ENCODE measurements at places on chromosomes 3 and 15.

DNA sequence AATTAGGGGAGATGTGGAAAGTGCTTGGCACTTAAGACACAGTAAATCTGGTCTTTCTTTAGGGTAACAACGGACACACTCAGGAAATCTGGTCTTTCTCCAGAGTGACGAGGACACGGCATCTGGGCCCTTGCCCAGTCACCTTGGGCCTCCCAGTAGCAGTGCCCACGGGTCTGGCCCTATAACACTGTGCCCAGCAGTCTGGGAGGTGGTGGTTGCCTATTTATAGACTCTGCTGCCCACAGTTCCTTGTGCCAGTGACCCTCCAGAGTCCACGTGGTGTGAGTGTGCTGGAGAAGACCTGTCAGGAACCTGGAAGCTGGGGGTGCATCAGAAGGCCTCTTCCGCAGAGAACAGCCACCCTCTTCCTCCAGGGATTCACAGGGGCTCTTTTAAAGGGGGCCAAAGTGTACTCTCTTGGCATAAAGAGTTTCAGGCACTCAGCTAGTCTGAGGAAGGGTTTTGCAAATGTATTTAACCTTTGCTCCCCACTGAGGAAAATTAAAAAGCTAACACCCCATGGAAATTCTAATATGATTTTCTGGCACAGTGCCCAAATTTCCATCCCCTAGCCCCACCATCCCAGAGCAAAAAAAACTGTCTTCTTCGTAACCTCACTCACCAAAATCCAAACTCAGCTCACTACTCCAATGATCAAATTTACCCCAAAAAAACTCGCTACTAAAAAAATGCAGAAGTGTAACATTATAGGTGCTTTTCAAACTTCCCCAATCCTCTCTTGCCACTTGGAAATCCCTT lies 15.4 kb downstream of the WNT5A start:
- DNase-seq, result no peak

DNA sequence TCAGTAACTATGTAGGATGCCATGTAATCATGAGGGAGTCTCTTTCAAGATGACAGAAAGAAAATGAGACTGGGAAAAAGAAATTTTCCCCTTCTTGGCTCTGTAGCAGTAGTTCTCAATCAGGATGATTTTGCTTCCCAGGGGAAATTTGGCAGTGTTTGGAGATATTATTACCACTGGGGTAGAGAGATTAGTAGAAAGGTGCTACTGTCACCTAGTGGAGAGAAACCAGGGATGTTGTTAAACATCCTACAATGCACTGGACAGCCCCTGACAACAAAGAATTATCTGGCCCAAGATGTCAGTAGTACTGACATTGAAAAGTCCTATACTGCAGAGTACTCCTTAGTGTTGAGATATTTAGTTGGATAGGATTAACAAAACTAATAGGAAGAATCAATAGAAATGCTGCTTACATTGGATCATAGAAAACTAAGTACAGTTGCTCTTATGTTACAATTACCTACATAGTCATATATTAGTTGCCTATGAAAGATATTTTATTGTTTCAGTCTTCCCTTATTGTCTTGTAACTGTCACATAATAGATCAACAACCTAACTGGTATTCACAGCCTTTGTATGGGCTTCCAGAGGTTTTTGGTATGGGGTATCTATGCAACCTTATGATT lies 433.3 kb downstream of the RAP2B start:
- DNase-seq, result peak; percentile 29

DNA sequence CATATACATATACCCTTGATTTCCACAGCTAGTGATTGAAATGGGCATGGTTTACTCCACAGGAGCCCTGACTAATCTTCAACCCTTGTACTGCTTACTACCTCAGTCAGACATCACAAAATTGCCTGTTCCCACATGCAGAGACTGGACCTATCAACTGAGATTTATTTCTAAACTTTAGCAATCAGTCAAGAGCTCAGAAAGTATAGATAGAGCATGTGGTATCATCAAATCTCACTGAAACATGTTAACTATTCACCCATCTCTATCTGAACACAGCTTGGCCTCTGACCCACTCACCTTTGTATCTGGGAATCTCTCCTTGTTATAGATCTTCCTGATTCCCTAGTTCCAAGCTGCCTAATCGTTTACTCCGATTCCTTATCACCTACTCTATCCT lies 14.6 kb downstream of the ADAM10 start:
- DNase-seq, result no peak

GRCh38 chr15:56102441-56102840 lies 109.0 kb upstream of the NEDD4 start:
- no peak for DNase-seq

DNA sequence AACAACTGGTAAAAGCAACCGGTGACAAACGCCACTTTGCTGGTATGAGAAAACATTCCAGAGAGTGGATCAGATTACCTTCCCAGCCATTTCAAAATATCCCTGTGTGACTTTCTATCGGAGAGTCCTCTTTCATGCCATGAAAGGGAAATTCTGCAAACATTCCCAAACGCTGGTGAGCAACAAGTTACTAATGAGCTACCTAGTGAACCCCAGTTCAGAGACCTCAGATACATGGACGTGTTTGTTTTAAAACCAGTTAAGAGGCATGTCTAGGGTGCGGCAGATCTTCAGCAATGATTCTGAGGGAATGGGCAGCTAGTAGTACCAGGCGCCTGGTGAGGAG lies 418.2 kb upstream of the NR2F2 start:
- DNase-seq, result no peak

GRCh38 chr3:69972672-69973071 lies 26.9 kb upstream of the SAMMSON start:
- DNase-seq, result no peak

DNA sequence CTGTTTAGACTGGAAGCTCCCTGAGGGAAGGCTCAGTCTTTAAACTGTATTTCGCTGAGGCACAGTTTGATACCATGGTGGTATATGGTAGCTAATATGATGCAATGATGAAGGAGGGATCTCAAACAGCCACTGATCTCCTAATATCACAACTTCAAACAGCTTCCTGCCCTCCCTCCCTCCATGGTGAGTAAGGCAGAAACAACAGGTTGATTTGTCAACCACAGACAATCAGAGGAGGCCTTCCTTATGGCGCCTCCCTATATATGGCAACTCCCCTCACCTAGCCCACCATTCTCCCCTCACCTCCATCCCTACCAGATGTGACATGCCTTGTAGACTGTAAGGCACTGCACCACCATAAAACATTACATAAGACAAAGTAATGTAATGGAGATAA lies 316.5 kb upstream of the ICE2 start:
- no peak for DNase-seq

DNA sequence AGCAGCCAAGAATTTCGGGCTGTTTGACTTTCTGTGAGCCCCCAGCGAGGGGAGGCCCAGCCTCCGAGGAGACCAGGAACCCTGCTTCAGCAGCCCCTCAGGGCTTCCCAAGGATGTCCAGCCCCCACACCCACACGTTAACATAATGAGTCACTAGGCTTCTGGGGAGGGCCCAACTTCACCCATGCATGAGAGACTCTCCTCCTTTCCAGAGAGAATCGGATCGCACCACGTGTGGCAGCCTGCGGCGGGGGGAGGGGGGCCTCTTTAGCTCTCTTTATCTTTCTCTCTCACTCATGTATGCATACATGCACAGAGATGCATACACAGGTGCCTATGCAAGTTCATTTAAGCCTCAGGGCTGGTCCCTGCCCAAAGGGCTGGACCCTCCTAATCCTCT lies 3.1 kb upstream of the AP2M1 start:
- DNase-seq, result no peak

GRCh38 chr3:15659254-15659975 lies 57.9 kb downstream of the BTD start:
- no peak for DNase-seq

GRCh38 chr15:90883976-90884718 lies at the start of gene FES:
Gene FES (plus strand): TSS chr15:90884504. CDS start chr15:90885046, 542 bp downstream.
- peak; percentile 92 for DNase-seq

- no peak for DNase-seq
Observed at GRCh38 chr15:95470529-95470928, 860.0 kb upstream of the NR2F2 start.

DNA sequence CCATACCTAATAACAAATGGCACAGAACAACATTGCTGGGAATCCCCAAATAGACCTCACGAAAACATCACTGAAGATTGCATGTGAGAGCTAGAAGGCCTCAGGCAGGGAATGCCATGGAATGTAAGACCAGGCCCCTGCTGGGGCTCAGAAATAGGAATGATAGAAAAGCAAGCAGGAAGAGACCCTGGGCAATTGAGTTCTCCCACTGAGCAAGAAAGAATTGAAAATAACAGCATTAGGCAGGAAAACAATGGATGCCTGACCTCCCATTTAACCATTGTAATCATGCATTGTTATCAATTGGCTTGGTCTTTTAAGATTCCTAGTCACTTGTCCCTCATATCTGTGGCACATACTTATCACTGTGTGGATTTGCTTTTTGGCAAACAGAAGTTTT lies 581.6 kb downstream of the FHIT start:
- no peak for DNase-seq

DNA sequence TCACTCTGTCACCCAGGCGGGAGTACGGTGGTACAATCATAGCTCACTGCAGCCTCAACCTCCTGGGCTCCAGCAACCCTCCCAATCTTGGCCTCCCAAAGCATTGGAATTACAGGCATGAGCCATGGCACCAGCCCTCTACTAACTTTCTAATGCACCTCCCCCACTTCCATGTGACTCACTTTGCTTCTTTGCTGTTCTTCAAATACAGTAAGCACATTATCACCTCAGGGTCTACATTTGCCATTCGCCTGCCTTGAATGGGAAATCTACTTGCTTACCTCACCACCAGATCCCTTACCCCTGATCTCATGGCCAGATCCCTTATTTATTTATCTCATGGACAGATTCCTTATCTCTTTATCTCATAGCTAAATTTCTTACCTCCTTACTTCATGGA lies 235.3 kb downstream of the KCNMB2 start:
- no peak for DNase-seq

- DNase-seq, result no peak
Observed at GRCh38 chr15:68420186-68420684, 11.7 kb downstream of the ITGA11 start.

DNA sequence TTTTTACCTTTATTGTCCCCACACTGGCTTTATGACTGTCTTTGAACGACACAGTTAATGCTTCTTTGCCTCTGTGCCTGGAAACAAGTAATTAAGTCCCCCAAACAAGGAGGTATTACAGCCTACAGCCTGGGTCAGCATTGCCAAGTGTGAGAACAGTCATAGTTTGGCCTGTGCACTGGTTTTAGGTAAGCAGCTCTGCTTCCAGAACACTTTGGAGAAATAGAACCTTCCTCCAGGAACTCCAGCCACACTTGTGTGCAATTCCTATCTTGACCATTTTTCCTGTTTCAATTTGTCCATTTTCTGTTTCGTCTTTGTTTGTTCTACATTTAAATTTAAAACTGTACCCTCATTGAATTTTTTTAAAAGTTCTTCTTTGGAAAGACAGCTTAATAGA lies 568.2 kb downstream of the TUSC7 start:
- no peak for DNase-seq

DNA sequence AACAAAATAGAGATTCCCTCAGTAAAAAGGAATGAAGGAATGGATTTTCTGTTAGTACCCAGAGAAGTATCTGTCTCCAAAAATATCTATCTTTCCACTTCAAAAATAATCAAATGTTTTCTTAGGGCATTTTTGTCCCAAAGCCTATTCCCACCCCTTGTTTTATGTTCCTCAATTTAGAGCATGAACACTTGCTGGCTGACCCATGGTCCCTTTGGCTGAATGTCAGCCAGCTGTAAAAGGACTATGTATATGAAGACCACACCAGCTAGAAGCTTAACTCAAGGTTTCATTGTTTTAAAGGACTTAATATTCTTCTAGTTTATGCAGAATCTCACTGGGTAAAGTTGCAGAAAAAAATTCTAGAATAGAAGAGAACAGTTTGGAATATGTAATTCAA lies 931.2 kb downstream of the MCTP2 start:
- no peak for DNase-seq

- DNase-seq, result peak; percentile 87
Observed at GRCh38 chr15:69377216-69377970, 36.8 kb upstream of the KIF23 start.

DNA sequence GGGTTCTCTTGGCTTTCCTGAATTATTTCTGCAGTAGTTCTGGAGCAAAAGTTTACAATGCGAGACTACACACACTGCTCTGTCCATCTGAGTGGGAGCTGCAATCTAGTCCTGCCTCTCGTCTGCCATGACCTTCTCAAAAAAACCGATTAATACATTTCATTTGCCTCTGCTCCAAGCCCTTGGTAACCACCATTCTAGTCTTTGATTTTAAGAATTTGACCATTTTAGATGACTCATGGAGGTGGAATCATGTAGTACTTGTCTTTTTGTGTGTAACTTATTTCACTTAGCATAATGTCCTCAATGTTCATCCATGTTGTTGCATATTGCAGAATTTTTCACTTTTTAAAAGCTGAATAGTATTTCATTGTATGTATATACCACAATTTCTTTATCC lies 356.9 kb downstream of the SV2B start:
- DNase-seq, result no peak

GRCh38 chr15:87347806-87348515 lies 908.6 kb downstream of the NTRK3 start:
- no peak for DNase-seq

DNA sequence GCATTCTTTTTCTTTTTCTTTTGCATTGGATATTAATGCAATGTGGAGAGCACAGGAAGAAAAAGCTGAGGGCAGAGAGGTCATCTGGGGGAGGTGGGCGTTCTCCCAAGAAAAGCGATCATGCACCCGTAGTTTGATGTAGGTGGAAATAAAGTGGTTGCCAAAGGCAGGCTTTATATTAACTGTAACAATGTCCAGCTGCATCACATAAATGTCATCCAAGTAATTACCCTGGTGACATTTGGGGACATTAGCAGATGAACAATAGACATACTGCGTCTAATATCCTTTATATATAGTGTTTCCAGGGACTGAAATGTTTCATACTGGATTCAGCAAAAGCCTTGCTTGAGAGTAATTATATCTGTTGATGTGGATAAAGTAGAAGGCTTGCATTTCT lies 135.5 kb downstream of the CNTN6 start:
- no peak for DNase-seq

DNA sequence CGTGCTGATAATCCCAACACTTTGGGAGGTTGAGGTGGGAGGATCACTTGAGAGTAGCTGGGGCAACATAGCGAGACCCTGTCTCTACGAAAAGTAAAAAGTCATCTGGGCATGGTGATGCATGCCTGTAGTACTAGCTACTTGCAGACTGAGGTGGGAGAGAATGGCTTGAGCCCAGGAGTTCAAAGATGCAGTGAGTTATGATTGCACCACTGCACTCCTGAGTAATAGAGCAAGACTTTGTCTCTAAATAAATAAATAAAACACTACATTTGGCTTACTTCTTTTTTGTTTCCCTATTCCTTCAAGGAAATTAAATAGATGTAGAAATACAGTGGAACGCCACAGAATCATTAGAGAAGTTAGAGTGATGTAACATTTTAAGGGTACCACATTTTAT lies 20.1 kb upstream of the LDHAL6B start:
- no peak for DNase-seq

- no peak for DNase-seq
Observed at GRCh38 chr3:37723585-37723984, 138.1 kb upstream of the CTDSPL start.

- DNase-seq, result no peak
Observed at GRCh38 chr3:46599590-46599989, 12.7 kb upstream of the FAM240A start.

- no peak for DNase-seq
Observed at GRCh38 chr3:9201266-9201665, 48.2 kb downstream of the SRGAP3 start.

- no peak for DNase-seq
Observed at GRCh38 chr3:150394606-150395005, 13.5 kb upstream of the TSC22D2 start.

All from kidney (tissue), 22 donors.